ENCODE measurements at places on chromosomes 3 and 15.

DNA sequence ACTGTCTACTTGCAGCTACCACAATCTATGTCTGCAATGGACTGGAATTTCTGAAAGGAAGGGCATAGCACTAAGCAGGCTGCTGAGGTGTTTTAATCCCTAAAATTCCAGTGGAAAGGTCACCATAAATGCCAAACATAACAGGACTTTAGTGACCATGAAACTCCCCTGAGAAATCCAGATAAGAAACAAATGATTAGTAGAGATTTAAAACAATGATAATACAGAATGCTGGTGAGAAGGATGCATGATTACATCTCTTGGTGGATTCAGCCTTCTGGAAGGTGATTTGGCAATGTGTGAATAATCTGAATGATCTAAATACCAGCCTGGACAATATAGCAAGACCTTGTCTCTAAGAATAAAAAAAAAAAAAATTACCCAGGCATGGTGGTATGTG is 475.0 kb upstream of the CBLB start:
- no peak for DNase-seq

GRCh38 chr3:147661916-147662315 is 252.8 kb downstream of the ZIC1 start:
- DNase-seq, result no peak

GRCh38 chr15:74414603-74415338 is 19.0 kb downstream of the SEMA7A start:
- DNase-seq, result no peak

- DNase-seq, result no peak
Measured at GRCh38 chr15:80580106-80580505, 115.0 kb upstream of the ABHD17C start.

GRCh38 chr15:39736412-39737195 is 46.0 kb downstream of the FSIP1 start:
- DNase-seq, result no peak

DNA sequence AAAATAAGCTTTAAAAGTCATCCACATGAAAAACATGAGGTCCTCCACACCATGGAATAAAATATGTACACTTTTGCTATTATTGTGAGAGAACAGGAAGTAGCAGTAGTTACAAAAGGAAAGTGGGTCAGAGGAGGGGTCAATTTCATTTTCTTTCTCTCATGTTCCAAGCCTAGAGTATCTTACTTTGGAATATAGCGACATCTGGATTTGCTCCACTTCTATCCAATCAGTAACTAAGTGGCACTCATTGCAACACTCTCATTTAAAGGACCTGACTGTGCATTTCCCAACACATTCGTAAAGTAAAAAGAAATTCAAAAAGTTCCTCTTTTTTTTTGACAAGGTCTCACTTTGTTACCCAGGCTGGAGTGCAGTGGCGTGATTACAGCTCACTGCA is 637.3 kb downstream of the TUSC7 start:
- no peak for DNase-seq

GRCh38 chr3:34005886-34006285 is 207.5 kb downstream of the PDCD6IP start:
- DNase-seq, result no peak

DNA sequence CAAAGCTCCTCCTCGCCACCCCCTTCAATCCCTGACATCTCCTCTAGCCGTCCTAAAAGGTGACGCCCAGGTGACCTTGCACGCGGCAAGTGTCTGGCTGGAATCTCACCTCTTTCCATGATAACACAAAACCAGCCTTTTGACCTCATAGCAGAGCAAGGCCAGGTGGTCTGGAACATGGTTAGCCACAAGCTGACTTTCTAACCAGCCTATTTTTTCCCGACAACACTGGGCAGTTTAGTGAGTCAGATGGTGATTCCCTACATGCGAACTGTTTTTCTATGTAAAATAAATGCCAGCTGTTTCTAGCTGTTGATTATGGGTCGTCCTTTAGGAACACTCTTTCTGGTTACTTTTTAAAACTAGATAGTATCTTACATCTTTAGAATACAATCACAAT is 243.0 kb downstream of the CD47 start:
- no peak for DNase-seq

- DNase-seq, result no peak
Measured at GRCh38 chr15:36389107-36389506, 190.3 kb upstream of the CDIN1 start.

GRCh38 chr15:31248263-31248662 is 78.4 kb upstream of the KLF13 start:
- DNase-seq, result no peak

DNA sequence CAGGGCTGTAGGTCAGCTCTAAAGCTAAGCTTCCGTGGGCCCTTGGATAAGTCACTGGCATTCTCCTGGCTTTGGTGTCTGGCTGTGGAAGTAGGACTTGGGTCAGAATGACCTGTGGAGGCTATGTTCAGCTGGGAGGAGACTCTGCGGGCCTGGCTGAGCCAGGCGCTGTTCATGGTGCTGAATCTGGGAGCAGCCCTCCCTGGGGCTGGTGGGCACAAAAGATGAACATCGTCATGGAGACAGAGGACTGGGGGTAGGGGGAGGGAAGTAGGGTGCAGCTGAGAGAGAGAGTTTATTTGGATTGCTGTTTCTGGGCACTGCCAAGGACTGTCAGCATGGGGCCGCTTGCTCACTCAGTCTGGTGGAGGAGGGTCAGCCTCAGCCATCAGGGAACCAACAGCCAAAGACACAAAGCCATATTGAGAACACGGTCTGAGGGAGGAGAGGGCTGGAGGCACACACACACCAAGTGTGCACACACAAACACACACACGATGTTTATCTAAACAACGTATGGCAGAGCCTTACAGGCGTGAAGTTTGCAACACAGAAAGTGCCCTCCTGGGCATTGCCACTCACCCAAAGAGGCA is 120.7 kb upstream of the LINGO1 start:
- DNase-seq, result no peak

- DNase-seq, result no peak
Measured at GRCh38 chr3:29312960-29313452, 32.1 kb downstream of the RBMS3 start.

GRCh38 chr3:37964716-37965115 is 25.9 kb upstream of the VILL start:
- no peak for DNase-seq

GRCh38 chr15:90571063-90571541 is 41.4 kb downstream of the CRTC3 start:
- DNase-seq, result no peak

- DNase-seq, result no peak
Measured at GRCh38 chr15:44719293-44719999, 8.1 kb downstream of the B2M start.

DNA sequence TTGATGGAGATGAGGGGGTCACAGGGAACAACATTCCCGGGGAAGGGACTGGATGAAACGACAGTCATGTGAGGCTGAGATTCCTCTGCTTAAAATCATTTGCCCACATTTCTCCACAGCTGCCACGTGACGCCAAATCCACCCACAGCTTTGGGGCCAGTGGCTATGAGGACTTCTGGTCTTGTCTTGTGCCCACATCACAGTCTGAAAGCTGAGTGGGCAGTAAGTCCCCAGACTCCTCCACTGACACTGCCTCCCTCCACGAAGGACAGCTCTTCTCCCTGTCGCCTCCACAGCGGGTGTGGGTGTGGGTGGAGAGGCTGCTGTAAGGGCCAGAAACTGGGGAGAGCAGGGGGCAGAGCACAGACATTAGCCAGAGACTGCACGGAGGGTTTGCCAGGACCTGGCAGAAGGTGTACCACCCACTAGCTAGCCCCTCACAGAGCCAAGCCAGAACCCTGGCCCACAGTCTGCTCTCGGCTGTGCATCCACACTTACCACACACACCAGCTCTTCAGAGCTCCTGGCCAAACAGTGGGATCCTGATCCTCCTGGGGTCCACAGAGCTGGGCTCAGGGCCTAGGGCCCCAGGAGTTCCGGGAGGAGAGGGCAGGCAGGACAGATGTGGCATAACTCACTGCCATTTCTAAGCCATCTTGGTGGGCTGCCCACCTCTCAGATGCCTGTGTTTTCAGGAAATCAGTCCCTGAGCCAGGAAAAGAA is 24.2 kb downstream of the RAB6B start:
- DNase-seq, result no peak

DNA sequence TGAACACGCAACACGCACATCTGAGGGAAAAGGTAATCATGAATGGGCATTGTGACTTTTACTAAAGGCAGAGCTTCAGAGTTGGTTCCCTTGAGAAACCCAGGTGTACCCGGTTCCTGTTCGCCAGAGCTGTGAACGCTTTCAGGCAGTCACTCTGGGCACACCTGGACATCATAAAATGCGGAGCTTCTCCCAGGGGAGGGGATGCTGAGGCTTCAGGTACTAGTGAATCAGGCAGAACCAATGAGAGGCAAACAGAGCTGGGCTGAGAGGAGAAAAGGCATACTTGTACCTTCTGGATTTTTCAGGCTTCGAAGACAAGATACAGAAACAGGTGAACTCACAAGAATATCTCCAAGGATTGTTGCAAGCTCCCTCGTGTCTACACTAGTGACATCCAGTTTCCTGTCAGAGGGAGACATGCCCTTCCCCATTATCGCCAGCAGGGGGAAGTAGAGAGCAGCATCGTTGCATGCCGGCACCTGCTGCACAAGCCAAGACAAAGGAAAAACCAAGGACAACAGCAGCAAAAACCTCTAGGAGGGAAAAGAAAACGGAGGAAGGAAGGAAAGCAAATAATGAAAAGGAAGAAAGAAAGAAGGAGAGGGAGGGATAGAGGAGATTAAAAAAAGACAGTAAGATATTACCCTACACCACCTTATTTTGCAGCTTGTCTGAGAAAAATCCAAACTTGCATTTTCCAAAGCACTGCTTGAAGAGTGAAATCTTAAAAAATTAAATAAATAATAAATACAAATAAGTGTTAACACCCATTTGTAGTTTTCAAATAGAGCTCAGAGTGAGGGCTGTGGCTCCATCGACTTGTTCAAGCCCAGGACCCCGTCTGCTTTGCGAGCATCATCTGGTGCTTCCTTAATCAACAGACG is 2.0 kb downstream of the AHSG start:
- DNase-seq, result peak; percentile 32

DNA sequence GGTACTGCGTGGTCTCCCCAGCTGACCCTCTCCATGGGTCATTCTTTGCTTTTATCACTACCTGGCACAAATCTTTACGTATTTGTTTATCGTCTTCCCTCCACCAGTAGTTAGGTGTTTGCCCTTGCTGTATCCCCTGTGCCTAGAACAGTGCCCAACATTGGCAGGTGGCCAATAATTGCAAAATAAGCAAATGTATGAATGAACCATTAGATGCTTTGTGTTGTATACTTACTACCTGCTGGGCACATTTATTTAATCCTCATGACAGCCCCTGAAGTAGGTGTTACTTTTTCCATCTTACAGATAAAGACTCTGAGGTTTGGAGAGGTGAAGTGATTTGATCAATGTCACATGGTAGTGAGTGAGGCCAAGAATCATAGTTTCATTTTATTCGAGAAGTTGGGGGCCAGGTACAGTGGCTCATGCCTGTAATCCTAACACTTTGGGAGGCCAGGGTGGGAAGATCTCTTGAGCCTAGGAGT is 2.0 kb upstream of the TWF2 start:
- DNase-seq, result no peak

GRCh38 chr3:39295184-39295775 is 15.4 kb upstream of the CX3CR1 start:
- no peak for DNase-seq

GRCh38 chr3:53809764-53810400 is 36.3 kb downstream of the CHDH start:
- no peak for DNase-seq

- no peak for DNase-seq
Measured at GRCh38 chr3:121096953-121097352, 188.9 kb downstream of the STXBP5L start.

- no peak for DNase-seq
Measured at GRCh38 chr3:124659175-124659574, 71.1 kb upstream of the UMPS start.

DNA sequence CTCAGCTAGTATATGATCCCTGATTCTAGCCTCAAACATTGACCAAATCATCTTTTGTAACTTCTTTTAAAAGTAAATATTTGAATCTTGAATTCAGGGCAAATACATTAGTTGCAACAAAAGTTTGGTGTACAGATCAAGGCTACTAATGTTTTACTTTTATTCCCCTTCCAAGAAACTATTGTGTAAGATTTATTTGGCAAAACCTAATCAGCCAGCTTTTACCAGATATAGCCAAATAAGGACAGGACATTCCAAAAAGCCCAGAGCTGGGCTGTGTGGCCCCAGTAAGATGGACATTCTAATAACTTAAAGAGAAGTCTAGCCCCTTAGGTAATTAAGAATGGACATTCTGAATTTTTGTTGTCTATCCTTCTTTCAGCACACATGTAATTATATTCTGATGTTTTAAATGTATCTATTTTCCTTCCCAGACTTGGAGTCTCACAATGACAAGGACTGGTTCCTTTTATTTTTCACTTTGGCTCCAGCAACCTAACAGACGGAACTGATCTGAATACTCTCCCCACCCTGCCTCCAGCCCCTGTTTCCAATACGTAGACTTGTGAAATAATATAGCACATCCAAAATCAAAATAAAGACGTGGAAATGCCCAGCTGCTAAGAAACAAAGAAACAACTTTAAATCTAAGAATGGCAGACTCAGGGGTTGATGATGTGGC is 48.1 kb downstream of the STARD5 start:
- no peak for DNase-seq

DNA sequence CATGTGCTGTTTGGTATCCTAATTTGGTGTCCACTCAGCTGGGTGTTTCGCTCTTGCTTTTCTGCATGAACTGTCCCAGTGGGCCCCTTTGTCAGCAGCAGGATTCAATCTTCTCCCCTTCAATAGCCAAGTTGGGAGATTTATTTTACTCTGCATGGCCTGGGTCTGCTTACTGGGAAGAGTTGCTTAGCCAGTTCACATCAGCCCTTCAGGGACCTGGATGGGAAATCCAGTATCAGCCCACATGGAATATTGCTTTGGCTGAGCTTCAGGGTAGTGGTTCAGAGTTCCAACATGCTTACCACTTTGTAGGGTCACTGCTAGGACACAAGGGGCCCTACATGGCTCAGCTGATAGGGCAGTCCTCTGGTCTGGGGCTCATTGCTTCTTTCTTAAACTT is 93.0 kb upstream of the BOC start:
- DNase-seq, result no peak

DNA sequence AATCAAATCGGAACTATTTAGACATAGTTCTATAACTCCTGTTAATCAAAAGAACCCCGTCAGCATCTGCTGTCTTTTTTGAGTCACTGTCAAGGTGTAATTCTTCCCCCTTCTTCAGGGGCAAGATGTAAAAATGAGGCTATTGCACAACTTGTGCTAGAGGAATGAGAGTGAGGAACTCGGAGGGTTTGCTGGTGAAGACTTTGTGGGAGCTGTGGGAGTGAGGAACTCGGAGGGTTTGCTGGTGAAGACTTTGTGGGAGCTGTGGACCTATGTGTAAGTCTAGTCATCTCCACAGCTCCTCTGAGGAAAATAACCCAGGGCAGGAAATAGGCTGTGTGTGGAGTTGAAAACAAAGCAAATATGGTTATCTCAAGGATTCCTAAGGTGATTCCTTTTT is 2.5 kb upstream of the CERS3 start:
- DNase-seq, result no peak

- no peak for DNase-seq
Measured at GRCh38 chr3:126485176-126485897, 9.6 kb upstream of the ZXDC start.
